ENCODE measurements at places on chromosomes 13 and 19.

GRCh38 chr19:48400018-48400742, 6.7 kb downstream of the GRIN2D start:
- DNase-seq = no peak

DNA sequence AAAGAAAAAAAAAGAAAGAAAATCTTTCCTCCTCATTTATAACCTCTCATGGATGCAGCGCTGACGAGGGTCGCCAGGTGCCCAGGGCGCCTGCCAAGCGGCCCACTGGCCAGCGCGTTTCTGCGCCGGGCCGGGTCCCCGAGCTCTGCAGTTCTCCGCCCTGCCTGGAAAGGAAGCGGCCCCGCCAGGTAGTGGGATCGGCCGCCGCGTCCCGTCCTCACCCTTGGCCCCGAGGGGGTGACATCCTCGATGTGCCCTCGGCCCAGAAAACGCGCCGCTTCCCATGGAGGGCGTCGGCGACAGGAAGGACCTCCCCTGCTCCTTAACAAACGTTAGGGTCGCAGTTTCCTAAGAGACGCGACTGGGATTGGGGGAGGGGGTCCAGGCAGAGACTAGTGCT, 56.9 kb downstream of the ZNF726 start:
- no peak for DNase-seq

DNA sequence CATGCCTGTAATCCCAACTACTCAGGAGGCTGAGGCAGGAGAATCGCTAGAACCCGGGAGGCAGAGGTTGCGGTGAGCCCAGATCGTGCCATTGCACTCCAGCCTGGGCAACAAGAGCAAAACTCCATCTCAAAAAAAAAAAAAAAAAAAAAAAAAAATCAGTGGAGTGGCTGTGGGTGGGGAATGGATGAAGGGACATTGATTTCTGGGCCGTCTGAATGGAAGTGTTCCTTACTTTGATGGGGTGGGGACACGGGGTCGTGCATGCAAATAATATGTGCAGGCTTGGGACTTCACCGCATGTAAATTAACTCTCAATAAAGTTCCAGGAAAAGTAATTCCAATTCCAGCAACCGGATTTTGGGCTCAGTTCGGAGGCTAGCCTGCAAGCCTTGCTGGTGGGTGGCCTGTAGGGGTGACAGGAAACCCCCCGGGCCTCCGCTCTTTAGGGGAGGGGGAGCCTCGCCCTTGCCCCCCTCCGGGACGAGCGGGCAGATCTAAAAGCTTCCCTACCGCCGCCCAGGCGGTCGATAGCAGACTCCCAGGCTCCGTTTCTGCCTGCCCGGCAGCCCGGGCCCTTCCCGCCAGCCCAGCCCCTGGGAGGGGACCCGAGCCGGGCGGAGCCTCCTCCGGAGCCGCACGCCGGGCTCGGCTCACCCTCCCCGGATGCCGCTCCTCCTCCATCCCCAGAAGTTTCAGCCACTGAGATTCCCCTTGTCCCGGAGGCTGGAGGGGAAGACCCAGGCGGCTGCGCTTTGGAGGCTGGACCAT, 48.0 kb upstream of the ADGRE5 start:
- DNase-seq = no peak

DNA sequence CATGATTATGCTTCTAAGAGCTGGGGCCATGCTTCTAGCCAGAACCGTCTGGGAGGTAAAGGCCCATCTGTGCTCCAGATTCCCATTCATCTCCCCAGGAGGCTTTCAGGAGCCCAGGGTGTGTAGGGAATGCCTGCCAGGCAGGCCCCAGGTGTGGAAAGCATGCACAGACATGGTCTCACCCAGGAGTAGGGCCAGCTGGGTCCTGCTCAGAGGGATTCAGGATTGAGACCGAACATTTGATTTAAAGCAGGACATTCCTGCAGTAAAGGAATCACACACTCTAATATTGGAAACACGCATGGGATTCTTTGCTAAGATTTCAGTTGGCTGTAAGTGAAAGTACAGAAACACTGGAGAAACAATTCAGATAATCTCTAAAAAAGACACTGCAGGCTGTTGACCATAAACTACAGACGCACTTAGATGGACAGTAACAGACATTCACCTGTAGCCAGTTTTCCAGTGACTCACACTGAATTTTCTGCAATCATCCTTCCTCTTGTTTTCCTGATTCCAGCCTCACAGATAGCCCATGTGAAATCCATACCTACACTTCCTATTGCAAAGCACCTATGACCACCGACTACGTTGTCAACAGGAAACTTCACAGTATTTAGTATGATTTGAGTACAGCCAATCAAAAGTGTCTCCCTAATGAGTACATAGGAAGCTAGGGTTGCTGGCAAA, 257.8 kb downstream of the TBC1D4 start:
- DNase-seq = no peak

- no peak for DNase-seq
These were observed 846.9 kb upstream of the MIR17HG start for GRCh38 chr13:90500569-90500968.

GRCh38 chr13:86445672-86446071, 646.5 kb upstream of the SLITRK6 start:
- DNase-seq = no peak

GRCh38 chr19:35776102-35776788, 881 bp downstream of the ARHGAP33 start:
- no peak for DNase-seq

GRCh38 chr13:90968166-90968904, 379.2 kb upstream of the MIR17HG start:
- no peak for DNase-seq

GRCh38 chr13:38690231-38690630, 3.4 kb downstream of the FREM2 start:
- DNase-seq = no peak

DNA sequence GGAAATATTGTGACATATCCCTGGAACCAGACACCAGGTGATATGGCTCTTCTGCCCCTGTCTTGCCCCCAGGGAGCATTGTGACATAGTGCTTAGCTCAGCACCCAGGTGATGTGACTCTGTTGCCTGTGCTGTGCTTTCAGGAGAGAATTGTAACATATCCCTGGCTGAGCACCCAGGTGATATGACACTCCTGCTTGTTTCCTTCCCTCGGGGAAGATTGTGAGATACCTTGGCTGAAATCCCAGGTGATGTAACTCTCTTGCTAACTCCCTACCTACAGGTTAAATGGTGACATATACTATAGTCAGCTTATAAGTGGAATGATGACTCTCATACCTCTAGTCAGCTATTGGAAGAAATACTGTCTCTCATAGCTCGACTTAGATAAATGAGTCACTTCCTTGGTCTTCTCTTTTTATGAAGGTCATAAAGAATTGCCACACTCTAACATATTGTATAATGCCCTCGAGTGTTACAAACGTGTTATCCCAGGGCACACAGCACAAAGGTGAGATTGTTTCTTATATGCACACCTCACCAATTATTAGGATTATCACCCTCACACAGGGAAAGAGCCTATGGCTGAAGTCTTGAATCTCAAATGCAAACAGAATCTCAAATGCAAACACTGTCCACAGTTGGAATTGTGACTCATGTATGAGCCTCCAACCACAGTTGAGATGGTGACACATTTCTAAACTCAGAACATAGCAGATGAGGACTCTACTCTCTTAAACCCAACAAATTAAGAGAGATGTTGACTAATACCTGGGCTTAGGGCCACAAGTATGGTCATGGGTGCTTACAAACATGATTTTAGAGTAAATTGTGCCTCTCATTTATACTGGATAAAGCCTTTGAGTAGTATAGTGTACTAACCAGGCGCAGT, 32.7 kb upstream of the ZNF254 start:
- DNase-seq = no peak
